ENCODE measurements at places on chromosomes 11 and 22.

GRCh38 chr11:1352696-1353382 lies 36.9 kb upstream of the BRSK2 start:
- DNase-seq: no peak

- DNase-seq: no peak
These were observed 12.2 kb downstream of the ARVCF start for GRCh38 chr22:20004464-20004863.

- no peak for DNase-seq
These were observed 483 bp upstream of the ABTB2 start for GRCh38 chr11:34358258-34358727.

DNA sequence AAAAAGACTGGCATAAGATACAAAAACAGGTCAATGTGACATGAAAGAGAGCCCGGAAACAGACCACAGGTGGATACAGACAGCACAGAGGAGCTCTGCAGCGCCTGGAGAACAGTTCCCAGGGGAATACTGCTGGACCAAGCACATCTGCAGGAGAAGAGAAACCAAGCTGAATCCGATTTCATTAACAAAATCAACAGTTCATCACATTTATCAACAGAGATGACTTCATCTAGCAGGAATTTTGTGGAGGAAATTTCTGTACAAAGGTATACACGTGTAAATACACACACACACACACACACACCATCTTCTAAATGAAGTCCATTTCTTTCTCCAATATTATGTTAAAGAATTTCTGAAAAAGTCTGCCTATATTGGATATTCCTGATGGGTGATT lies 17.1 kb downstream of the YPEL1 start:
- no peak for DNase-seq

- no peak for DNase-seq
These were observed 415.4 kb downstream of the MN1 start for GRCh38 chr22:27386186-27386585.

DNA sequence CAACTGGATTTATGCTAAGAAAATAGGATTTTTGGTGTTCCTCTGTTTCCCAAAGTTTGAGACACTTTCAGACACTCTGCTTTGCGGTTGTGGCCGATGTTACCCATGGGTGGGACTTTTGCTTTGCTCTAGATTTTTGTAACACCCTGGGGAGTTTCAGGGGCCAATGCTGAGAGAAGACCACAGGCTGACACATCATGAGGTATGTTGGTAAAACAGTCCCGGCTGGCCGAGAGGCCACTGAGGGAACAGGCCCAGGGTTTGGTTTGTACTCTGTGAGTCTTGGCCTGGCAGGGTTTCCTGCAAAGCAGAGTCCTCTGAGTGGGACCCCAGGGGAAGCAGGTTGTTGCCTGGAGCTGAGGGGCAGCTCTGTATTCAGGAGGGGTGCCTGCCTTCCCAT lies 78.5 kb upstream of the PITPNB start:
- no peak for DNase-seq

DNA sequence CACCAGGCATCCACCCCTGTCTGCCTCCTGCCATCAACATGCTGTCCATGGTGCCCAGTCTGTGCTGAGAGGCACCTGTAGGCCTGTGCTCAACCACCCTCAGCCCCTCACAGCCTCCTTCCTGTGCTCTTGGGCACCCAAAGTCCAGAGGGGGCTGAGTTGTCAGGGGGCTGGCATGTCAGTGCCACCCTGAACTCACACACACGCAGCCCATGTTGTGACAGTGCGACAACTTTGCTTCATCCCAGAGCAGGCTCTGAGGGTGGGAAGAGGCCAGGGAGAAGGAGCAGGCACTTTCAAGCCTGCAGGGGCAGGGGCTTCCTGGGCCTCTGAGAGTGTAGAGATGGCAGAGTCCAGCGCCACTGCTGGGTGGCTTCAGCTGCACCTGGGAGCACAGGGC lies 491.0 kb downstream of the TMEM135 start:
- DNase-seq: no peak

DNA sequence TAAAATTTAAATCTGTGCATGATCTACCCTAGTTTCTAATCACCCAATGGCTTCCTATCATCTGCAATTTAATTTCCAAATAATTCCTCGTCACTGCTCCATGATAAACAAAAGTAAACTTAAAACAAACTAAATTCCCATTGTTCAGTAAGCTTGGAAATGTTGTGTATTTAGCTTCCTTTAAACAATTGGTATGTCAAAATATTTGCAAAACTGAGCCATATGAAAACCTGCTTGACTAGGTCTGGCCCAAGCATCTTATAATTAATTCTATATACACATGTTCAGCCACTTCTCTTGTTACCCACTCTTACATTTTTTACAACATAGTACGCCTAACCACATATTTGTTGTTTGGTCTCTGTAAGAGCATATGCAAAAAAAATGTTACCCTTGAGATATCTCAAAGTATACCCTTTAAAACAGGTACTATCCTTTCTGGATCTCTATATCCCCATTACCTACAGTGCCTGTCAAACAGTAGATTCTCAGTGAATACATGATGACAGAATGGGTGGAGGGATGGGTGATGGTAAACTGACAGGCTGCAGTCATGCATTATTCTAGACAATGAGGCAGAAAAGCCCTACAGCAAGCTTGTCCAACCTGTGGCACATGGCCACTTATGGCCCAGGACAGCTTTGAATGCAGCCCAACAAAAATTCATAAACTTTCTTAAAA lies 1277.9 kb upstream of the TENM4 start:
- DNase-seq: no peak

DNA sequence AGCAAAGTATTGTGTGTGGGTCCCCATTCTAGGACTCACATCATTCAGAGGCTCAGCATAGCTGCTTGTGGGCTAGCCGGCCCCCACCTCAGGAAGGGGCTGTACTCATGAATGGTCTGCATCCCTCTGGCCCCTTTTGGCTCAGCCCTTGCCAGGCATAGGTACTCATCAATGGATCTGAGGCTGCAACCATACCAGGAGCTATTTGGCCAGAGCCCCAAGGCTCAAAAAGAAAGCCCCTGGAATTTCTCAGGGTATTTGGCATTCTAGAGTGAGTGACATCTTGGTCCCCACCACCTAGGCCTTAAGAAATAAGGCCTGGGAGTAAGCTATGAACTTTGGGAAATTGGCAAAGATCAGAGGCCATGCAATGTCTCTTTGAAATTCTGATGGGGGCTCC lies 38.3 kb downstream of the PLEKHA7 start:
- DNase-seq: no peak

DNA sequence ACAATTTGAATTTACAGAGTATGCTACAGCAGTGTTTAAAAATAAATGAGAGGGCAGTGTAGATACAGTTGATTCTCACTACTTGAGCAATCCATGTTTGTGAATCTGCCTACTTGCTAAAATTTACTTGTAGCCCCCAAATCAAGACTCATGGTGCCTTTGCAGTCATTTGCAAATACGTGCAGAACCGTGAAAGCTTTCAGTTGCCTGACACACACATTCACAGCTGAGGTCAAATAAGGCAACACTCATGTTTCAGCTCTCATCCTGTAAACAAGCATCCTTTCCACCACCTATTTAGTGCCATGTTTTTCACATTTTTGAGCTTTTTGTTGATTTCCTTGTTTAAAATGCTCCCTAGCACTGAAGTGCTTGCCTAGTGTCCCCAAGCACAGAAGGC lies 32.5 kb upstream of the RASL10A start:
- no peak for DNase-seq

DNA sequence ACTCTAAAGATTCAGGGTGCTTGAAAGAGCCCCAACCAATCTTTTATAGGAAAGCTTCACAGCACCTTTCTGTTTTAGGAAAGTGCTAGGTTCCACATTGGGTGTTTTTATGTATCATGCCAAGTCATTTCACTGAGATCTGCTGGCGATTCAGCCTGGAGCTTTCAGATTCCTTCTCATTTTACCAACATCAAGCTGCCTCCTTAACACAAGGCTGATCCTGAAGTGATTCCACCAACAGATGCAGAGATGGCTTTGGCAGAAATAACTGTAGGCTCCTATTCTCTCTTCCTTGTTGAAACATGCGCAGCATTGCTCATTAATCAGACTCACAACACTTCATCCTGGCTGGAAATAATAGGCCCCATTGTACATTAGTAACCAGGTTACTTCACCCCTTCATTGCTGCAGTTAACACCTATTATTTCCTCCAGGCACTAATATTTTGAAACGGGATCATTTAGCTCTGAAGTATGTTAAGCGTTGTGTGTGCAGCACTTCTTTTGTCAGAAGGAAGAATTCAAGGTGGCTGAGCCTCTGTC lies 89.0 kb downstream of the OPCML start:
- DNase-seq: no peak

DNA sequence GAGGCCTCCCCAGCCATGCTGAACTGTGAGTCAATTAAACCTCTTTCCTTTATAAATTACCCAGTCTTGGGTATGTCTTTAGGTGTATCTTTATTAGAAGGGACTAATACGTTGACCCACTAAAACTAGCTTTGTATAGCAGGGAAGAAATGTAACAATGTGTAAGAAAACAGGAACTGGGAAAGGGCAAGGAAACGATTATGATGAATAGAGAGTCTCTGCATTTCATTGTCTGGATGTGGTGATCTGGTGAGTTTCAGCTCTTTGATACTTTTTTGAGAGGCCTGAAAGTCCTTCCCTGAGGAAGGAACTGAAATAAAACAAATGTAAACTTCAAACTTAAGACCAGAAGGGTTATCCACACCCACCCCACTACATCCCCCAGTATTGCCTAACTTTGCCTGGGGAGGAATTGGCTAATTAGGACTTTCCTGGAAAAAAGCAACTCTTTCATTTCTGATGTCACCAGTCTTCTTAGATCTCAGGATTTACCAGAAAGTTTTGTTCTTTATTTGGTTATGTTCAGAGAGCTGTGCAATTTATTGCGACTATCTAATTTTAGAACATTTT lies 119.0 kb downstream of the LDLRAD3 start:
- DNase-seq: no peak

- DNase-seq: no peak
These were observed 7.4 kb upstream of the PMM1 start for GRCh38 chr22:41596776-41597634.

DNA sequence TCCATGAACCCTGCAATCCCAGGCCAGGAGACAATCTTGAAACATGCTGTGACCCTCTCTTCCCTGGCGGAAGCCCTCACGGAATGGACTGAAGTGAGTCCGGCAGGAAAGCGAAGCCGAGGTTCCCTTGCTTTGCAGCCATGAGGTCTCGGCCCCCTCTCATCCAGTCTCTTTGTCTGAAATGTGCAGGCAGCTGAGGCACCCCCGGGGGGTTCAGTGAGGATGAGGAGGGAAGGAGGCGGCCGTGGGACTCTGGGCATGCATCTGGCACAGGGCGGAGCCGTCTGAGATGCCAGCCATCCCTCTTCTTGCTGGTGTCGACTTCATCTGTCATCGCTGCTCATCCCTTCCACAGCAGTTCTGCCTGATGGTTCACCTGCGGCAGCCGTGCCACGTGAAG lies 1485.7 kb downstream of the BRD1 start:
- no peak for DNase-seq

- DNase-seq: no peak
These were observed 10.8 kb downstream of the ST14 start for GRCh38 chr11:130170345-130170744.

- no peak for DNase-seq
These were observed 9.8 kb upstream of the APOL6 start for GRCh38 chr22:35638410-35638809.

DNA sequence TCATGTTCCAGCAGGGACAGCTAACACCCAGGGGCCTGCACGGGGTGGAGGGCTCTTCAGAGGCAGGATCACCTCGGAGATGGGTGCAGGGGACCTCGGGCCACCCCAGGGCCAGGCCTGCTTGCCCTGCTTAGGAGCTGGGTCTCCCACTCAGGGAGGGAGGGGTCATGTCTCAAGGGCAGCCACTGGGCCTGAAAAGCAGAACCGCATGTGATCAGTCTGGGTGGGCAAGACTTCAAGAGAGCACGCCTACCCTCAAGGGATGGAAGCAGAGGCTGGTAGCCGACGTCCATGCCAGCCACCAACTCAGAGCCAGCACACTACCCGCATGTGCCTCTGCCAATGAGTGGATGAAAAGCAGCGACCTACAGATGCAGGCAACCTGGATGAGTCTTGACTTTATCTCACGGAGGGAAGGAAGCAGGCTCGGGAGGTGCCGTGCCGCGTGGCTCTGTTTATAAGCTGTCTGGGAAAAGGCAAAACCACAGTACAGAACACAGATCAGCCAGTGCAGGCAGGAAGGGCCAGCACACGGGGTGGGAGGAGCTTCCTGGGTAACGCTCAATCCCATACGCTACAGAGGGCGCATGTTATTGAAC lies 16.0 kb downstream of the TBX1 start:
- no peak for DNase-seq

DNA sequence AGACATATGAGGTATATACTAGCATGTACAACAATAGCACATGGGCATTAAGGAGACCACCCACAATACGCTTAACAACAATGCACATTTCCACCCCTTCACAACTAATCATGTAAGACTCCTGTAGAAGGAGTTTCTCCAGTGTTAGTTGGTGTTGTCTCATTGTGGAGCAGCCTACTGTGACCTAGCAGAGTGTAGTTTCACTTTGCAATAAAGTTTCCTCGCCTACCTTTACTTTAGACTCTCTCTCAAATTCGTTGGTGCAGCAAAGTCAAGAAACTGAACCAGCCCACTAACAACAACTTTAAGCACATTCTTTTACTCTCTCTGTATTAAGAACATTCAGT lies 863.6 kb downstream of the FAM181B start:
- DNase-seq: no peak

DNA sequence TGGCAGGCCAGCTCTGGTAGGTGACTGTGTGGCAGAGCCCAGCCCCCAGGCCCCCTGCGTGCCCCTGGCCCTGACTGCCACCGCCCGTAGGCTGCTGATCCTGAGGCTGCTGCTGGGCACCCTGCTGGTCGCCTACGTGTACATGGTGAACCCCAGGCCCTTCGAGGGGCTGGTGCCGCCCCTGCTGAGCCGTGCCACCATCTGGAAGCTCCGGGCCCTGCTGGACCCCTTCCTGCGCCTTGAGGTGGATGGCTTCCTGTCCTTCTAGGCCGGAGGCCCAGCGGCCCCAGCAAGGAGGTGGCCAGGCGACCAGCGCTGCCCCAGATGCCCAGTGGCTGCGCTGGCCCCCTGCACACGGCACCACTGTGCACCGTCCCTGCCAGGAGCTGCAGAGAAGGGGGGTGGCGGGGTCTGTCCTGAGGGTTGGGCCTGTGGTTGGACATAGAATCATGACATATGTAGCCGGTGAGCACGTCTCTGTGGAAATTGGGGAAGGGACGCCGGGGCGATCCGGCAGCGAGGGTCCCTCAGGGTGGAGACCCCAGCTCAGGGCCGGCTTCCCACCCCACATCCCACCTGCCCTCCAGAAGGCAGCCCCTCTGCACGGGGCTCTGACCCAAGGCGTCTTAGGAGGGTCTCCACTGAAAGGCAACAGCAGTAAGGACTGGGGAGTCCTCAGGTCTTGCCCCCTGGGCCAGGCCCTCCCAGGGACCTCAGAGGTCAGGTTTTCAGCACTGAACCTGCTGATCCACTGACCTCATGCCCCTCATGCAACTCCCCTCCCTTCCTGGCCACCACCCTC lies 185.4 kb downstream of the IGLL1 start:
- no peak for DNase-seq
